Activated CD8-positive, alpha-beta memory T cell treated with anti-CD3 and anti-CD28 coated beads, Interleukin-2, amount 50 U/mL, for 48 hours (primary cell): ENCODE measurements at places on chromosomes 2 and 18.

- no peak for DNase-seq
Observed at GRCh38 chr18:9535430-9535991, 60.2 kb downstream of the RALBP1 start.

DNA sequence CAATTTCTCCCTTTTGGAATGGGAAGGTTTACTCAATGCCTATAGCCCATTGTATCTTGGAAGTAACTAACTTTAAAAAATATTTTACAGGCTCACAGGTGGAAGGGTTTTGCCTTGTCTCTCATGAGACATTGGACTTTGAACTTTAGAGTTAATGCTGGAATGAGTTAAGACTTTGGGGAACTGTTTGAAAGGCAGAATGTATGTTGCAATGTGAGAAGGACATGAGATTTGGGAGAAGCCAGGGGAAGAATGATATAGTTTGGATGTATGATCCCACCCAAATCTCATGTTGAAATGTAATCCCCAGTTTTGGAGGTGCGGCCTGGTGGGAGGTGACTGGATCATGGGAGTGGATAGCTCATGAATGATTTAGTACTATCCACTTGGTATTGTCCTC lies 17.5 kb upstream of the TBC1D8 start:
- no peak for DNase-seq

DNA sequence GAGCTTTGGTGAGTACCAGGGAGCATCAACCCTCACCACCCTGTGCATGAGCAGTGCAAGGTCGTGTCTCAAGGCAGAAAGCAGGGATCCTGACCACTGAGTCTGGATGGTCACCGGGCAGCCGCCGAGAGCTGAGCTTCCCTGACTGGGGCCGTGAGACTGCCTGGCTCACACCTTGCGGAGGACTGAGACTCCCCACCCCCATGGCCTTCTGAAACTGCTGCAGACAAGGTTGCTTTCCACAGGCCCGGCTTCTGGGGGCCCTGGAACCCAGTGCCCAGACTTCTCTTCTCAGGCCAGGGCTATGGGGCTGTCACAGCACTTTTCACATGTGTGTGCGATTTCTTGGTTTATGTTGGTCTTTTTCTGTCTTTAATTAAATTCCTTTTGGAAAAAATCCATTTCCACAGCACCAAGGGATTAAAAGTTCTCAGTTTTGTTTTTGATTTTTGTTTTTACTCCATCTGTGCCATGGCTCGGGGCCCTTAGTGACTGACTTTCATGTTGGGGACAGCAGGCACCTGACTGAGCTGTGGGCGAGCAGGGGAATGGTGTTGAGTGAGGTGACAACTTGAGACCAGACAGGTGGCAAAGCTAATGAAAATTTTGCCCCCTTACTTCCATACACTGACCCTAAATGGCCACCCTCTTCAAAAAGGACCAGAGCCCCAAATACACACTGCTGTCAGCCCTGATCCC lies 297.9 kb downstream of the CYP26B1 start:
- no peak for DNase-seq

- no peak for DNase-seq
Observed at GRCh38 chr2:236127010-236127409, 41.2 kb downstream of the GBX2 start.

DNA sequence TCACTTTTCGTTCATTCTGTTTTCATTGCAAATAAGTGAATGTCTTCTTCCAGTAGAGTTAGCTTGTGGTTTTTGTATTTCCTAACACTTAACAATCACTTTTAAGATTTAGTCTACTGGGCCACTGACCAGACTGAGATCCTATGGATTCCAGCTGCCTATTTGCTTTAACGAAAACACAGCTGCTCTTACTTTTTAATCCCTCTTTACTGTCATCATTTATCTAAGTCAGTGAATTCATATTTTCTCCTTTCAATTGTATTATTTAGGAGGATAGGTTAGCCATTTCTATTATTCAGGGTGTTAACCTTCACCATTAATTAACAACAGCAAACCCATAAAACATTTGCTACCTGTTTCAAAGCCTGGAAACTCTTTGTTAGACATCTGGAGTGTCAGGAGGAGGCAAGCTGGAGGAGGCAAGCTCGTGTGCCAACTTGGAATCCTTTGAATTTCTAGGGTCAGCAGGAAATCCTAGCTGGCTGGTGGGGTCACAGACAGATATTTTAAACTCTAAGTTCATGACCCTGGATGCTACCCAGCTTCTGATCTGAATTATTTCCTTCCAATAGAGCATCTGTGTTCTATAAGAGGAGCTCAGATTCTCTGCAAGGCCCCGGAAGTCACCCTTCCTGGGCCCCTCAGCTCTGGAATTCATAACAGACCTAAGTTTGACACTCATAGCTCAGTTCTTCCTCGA lies 385.3 kb downstream of the RBM43 start:
- no peak for DNase-seq

DNA sequence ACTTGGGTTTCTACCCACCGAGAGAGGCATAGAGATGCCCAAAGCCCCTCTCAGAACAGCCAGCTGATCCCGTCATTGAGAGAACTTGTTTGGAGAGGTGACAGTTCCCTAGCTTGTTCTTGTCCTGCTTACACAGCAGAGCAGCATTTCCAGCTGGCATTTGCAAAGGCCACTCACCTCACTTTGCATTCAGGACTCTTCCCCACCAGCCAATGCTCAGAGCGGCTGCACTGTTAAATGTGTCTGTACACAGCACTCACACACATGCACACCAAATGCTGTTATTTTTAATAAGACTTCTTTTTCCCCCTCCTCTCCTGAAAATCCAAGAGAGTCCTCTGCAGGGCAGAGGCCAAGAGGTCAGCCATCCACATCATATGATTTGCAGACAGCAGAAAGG lies 104.6 kb upstream of the SLC14A2 start:
- no peak for DNase-seq

DNA sequence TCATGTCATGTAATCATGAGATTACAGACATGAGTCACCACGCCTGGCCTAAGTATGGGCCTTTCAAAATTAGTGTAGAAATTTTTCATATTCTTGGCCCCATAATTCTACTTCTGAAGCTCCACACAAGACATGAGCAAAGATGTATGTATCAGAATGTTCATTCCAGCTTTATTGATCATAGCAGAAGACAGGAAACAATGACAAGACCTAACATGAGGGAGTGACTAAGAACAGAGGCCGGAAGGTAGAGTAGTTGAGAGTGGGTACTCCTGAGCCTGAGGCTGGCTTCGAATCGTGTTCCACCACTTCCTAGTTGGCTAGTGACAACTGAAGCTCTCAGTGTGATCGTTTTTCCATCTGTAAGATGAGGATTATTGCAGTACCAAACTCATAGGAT lies 89.3 kb downstream of the ARMC9 start:
- no peak for DNase-seq

DNA sequence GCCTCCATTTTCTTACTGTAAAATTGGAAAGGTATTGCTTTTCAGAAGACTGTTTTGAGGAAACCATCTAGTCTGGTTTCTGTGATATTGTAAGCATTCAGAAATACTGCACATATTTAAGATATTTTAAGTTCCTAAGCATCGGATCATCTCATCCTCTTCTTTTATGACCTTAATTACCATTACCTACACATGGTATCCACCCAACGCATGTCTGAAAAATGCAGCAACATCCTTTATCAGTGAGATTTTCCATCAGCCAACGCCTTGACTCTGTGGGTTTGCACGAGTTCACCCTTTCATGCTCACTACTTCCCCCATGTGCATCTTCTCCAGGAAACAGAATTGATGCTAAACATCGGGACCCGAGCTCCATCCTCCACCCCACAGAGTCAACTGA lies 84.3 kb downstream of the COL4A4 start:
- no peak for DNase-seq

DNA sequence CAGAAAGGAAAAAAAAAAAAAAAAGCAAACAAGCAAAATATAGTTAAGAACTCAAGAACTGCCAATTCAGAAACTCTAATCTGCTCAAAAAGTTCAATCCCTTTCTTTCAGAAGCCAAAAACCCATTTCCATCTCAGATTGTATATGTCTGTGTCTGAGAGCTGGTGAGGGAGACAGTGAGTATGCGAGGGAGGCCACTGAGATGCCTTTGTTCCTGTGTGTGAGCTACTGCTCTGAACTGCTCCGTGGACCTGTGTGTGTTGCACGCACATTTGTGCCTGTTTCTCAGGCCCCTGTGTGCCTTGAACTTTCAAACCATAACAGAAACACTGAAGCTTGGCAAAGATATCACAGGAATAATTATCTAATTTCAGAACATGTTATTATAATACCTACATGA lies 2.5 kb upstream of the PKDCC start:
- no peak for DNase-seq

- DNase-seq = peak; percentile 73
Observed at GRCh38 chr2:200713704-200714064, 98.0 kb upstream of the BZW1 start.
